ENCODE measurements at places on chromosomes 16 and 17.

DNA sequence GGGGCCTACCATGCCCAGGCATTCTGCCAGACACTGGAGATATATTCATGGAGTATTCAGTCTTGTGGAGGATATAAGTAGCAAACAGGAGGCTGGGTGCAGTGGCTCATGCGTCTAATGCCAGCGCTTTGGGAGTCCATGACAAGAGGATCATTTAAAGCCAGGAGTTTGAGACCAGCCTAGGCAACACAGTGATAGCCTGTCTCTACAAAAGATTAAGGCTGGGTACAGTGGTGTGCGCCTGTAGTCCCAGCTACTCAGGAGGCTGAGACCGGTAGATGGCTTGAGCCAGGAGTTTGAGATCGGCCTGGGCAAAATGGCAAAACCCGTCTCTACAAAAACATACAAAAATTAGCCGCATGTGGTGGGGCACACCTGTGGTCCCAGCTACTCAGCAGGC lies 37.7 kb upstream of the CDH3 start:
- no peak for DNase-seq

- no peak for DNase-seq
Observed at GRCh38 chr17:21535686-21536375, 156.5 kb upstream of the KCNJ18 start.

DNA sequence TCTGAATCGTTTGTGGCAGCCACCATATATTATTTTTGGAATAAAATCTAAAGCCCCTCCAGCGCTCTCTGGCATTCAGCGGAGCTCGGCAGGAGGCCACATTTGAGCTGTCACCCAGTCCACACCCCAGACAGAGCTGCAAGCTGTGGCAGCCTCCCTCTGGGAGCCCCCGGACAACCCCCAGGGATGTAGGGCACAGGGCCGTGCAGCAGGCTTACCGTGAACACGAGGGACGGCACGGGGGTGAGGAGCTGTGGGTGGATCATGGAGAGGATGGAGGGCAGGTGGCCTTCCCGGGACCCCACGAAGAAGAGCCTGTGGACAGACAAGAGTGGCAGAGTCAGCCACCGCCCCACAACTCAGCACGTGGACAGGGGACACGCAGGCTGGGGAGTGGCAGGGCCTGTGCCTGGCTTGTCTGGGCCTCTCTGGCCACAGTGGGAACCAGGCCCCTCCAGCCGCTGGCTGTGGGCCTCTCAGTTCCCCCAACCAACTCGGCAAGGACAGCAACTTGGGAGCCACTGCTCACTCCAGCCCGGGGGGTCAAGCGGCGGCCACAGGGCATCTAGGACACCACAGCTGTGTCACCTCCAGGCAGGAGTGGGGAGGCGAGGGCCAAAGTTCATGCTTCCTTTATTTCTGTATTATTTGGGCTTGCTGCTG lies 31.5 kb downstream of the SLC7A5 start:
- no peak for DNase-seq

DNA sequence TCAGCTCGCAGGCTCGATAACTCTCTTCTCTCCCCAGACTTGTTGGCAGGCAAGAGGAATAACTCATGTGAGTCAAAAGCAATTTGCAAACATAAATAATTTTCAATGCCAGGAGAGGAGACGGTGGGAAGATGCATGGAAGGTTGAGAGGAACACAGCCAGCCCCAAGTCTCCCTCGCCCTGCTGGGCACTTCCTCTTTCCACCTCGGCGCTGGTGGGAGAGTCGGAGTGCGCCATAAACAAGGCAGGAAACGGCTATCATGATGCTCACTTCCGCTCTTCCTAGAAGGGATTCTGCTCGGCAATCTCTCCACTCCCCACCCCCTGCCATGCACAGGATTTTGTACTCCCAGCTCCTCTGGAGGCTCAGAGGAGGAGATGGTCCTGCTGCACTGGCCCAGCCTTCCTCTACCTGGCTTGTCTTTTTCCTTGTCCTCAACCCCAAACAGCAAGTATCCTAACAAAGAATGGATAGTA lies 13.0 kb downstream of the CBX4 start:
- peak; percentile 38 for DNase-seq

DNA sequence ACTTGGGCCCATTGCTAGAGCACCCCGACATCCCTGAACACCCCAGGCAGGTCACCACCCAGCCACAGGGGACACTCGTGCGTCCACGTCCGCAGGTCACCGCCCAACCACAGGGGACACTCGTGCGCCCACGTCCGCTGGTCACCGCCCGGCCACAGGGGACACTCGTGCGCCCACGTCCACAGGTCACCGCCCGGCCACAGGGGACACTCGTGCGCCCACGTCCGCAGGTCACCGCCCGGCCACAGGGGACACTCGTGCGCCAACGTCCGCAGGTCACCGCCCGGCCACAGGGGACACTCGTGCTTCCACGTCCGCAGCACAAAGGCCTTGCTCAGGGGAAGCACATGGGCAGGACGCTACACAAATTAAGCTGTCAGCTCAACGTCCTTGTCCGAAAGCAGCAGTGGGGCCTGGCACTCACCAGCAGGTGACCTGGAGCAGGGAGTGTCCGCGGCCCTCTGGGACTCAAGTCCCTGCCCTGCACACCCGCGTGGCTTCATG lies 17.7 kb downstream of the GALNS start:
- no peak for DNase-seq

- no peak for DNase-seq
Observed at GRCh38 chr17:33057564-33057963, 65.9 kb downstream of the SPACA3 start.

DNA sequence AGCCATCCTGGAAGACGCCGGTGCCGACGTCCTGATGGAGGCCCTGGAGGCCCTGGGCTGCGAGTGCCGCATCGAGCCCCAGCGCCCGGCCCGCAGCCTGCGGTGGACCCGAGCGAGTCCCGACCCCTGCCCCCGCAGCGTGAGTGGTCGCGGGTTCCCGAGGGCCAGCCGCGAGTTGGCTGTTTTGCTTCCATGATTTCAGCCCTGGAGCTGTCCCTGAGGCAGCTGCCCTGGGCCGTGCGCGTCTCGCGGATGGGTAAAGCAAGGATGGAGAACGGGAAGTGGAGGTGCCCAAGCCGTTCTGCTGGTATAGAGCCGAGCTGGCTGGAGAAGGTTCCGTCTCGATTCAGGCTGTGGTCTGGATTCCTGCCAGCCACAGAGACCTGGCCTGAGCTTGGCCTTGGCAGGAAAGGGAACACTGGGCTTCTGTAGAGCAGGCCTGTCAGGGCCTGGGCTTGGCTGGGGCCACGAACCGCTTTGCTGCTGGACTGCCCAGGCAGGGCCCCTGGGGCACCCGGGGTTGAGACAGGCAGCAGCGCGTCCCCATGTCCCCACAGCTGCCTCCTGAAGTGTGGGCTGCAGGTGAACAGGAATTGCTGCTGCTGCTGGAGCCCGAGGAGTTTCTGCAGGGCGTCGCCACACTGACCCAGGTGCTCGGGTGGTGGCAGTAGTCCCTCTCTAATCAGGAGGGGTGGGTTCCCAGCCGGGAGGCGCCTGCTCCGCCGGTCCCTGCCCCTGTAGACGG lies 941 bp upstream of the MRPS34 start:
- no peak for DNase-seq

DNA sequence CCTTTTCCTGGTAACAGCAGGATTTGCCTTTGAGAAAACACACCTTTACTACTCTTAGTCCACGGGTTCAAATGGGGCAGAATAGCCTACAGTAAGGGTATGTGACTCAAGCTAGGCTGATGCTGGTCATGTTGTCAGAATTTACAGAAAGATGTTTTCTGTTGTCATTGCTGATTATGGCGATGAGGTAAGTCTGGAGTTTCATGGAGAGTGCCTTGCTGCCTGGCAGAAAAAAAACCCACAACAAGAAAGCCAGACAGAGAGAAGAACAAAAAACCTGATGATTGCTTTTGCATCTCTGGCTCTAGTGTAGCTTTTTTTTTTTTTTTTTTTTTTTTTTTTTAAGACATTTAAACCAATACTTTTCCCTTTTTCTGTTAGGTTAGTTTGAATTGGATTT lies 47.9 kb downstream of the SLC6A4 start:
- no peak for DNase-seq

- DNase-seq: no peak
Observed at GRCh38 chr16:88869673-88869980, 3.2 kb upstream of the PABPN1L start.

GRCh38 chr16:55120826-55121225 lies 190.2 kb downstream of the IRX5 start:
- peak; percentile 40 for DNase-seq

GRCh38 chr16:65314627-65315008 lies 192.8 kb upstream of the CDH11 start:
- DNase-seq: no peak

GRCh38 chr17:32822996-32823395 lies 53.9 kb downstream of the MYO1D start:
- DNase-seq: no peak

DNA sequence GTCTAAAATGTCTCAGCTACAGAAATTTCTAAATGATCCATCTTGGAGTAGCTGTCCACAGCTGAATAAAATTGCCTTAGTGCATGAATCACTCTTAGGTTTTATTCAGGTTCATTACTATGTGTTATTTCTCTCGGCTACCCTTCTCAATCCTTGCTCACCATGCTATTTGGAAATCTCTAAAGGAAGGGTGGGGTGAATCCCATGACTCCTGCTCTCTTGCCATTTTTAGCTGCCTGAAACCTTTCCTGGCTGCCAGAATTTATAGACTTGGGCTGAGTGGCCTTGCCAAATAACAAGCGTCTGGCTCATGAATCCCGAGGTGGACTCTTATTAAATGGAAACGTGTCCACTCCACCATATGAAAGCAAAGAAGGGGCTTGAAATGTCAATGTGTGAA lies 936.1 kb upstream of the SOX9 start:
- no peak for DNase-seq

GRCh38 chr17:35901631-35902175 lies 21.5 kb upstream of the CCL5 start:
- no peak for DNase-seq

- no peak for DNase-seq
Observed at GRCh38 chr17:77531641-77532040, 390.9 kb downstream of the SEC14L1 start.

DNA sequence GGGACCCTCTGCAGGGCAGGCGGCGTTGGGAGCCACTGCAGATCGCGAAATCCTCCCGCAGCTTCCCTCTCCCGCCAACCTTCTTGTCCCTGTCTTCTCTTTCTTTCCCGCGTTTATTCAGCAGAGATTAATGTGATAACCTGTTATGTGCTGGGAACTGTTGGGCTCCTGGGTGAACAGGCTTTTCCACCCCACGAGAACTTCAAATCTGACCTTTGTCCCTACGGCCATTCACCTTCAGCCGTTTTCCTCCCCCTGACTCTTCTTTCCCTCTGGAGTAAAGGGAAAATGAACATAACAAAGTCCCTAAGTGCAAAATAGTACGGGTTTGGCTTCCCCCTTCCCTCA lies 15.2 kb upstream of the KPNA2 start:
- DNase-seq: no peak

DNA sequence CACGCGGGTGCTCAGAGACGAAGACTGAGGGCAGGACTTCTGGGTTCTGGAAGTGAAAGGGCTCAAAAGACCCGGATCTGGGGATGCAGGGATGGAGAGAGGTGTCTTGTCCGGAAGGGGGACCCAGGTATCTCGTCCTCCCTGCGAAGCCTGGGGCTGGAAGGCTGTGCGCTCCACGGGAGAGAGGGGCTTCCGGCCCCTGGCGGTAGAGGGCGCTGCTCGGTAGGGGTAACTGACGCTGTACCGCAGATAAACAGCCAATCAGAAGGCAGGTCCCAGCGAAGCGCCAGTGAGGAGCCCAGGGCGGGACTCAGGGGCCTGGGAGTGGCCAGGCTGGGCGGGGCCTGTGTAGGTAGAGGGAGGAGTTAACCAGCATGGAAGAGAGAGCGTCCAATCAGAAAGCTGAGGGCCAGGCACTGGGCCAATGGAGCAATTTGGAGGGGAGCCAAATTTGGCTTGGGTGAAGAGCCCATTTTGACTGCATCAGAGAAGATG lies 804 bp downstream of the TGFB1I1 start:
- peak; percentile 94 for DNase-seq

- DNase-seq: no peak
Observed at GRCh38 chr16:73629011-73629410, 581.1 kb upstream of the ZFHX3 start.

GRCh38 chr16:12417815-12418211 lies 385.9 kb downstream of the CPPED1 start:
- DNase-seq: no peak

DNA sequence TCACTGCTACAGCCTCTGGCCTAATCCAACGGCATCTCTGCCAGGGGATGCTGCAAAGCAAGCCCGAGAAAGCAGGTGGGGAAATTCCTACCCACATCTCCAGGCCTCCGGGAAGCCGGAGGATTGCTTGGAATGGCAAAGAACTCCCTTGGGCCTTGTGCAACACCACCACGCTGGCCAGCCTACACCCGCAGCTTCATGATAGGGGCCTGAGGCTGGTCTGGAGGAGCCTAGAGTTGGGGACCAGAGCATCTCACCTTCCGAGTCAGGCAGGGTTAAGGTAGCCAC lies 20.3 kb downstream of the GGA3 start:
- no peak for DNase-seq

- no peak for DNase-seq
Observed at GRCh38 chr17:45912319-45912718, 18.0 kb downstream of the MAPT start.

Measured in femur (tissue), 1 donor.